ENCODE measurements at places on chromosomes 1 and 21.

- no peak for DNase-seq
Measured at GRCh38 chr1:43705982-43706597, 1.2 kb upstream of the ST3GAL3 start.

GRCh38 chr1:200869376-200869752 is 3.4 kb upstream of the GPR25 start:
- no peak for DNase-seq

GRCh38 chr1:81449786-81450185 is 350.9 kb upstream of the ADGRL2 start:
- no peak for DNase-seq

DNA sequence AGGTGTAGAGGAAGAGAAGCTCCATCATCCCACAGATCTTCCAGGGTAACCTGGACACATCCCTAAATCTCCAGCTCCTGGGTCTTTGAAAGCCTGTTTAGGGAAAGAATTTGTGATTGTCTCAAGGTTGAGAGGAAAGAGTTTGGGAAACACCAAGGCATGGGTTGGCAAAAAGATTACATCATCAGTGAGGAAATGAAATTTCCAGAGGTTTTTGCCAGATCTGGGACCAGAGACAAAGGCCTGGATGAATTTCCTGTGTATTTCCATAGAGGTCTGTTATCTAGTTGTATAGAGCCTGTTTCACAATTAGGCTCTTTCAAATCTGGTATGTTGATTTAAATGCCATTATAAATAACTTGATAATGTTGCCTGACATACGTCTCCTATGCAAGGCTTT is 82.3 kb downstream of the GPR89B start:
- DNase-seq, result no peak

GRCh38 chr21:31140676-31141075 is 102.4 kb upstream of the KRTAP19-8 start:
- DNase-seq, result no peak

DNA sequence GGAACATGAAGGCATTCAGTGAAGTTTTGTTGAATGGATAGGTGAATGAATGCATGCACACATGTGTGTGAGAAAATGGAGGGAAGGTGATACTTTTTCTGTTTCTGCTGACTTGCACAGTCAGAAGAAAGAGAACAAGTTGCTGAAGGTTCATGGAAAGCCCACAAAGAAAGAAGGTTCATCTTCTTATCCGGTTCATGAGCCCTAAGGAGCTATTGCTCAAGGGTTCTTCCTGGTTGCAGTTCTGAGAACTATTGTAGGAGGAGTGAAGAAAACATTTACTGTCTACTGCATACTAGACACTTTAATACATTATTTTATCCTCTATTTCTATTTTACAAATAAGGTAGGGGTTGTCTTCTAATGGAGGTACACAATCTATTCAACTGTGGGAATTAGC is 13.4 kb upstream of the NIBAN1 start:
- DNase-seq, result no peak

DNA sequence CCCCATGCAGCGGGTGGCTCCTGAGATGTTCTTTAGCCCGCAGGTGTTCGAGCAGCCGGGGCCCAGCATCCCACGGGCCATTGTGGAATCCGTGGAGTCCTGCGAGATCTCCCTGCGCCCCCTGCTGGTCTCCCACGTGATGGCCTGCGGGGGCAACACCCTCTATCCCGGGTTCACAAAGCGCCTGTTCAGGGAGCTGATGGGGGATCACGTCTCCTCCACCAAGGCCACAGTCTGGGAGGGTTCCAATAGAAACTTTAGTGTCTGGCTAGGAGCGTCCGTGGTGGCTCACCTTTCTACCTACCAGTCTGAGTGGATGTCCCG is 71.0 kb downstream of the ACTL8 start:
- DNase-seq, result peak; percentile 67

GRCh38 chr1:54977533-54978297 is 2.7 kb upstream of the TMEM61 start:
- DNase-seq, result no peak

GRCh38 chr1:70090141-70090540 is 115.2 kb downstream of the LRRC40 start:
- DNase-seq, result no peak

GRCh38 chr1:152048416-152049009 is 11.7 kb upstream of the S100A11 start:
- DNase-seq, result peak; percentile 64

DNA sequence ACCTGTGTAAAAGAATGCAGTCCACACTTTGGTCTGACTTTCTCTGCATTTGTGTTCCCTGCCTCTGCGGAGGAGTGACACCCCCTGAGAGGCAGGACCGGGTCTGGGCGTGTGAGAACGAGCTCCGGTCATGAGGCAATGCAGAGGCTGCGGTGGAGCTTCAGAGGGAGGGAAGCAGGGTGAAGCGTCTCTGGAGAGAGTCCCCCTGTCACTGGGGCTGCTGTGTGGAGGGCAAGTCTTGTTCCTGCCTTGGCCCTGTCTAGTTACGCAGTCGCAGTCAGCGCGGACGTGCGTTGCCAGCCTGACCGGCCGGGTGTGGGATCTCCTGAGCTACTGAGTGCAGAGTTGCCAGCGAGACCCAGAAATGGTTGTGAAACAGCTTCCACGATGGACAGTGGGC is 48.5 kb downstream of the BACE2 start:
- no peak for DNase-seq

DNA sequence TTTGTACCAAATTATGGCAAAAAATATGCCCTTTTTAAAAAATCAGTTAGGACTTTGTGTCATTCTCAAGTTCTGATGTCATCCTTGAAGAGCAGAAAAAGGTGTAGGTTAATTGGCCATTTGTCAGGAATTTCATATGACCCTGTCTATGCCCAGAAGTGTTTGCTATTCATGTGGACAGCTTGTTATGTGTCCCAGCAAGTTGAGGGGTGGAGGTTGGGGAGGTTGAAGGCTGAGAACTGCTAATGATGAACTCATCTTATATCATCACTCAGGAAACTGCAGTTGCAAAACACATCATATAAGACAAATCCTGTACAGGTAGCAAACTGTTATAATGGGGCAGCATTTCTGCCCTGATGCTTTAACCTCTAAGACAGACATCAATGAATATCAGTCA is 106.5 kb downstream of the PHTF1 start:
- no peak for DNase-seq

- DNase-seq, result no peak
Measured at GRCh38 chr1:38746402-38746935, 113.1 kb downstream of the RRAGC start.

DNA sequence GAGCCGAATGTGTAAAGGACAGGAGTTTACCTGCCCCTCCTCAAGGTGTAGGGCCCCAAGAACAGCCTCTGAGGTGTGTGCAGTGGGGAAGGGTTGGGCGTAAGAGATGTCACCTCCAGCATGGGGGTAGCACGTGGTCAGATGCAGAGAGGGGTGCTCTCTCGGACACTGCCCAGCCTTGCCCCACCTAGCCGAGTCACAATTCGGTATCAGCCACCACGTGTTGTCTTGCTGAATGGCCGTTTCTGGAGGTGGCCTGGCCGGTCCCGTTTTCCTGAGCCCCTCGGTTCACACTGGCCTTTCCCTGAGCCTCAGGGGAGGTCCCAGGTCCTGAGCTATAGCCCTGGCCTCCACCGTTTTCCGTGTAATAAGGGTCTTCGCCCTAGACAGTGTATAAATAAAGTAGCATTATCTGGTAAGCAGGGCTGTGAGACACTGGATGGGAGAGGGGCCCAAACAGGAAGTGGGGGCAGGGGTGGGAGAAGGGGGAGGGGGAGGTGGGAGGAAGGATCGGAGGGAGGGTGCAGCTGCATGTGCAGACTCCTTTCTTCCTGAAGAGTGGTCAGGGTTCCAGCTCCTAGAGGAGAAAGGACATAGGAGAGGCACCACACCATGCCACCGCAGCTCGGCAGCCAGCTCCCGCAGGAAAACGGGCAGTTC is 23.3 kb downstream of the CD34 start:
- DNase-seq, result no peak

DNA sequence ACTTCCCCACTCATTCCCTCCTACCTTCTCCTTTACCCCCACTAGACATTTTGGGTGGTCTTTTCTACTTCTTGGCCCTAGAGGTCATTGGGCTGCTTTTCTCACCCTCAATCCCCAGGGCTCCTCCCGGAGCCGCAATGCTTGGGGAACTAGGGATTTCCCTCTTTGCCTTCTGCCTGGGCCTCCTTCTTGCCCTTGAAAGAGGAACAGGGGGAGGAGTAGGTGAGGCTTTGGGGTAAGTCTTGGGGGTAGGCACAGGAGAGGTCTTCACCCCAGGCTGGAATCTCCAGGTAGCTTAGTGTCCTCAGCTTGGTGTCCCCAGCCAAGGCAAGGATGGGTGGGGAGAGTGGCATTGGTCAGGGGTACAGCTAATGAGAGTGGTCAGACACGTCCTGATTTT is 56.2 kb upstream of the EPS8L3 start:
- no peak for DNase-seq

All from tibial artery (tissue), 4 donors.